Muscle of back (tissue), 13 donors: ENCODE measurements at places on chromosomes 11 and 22.

DNA sequence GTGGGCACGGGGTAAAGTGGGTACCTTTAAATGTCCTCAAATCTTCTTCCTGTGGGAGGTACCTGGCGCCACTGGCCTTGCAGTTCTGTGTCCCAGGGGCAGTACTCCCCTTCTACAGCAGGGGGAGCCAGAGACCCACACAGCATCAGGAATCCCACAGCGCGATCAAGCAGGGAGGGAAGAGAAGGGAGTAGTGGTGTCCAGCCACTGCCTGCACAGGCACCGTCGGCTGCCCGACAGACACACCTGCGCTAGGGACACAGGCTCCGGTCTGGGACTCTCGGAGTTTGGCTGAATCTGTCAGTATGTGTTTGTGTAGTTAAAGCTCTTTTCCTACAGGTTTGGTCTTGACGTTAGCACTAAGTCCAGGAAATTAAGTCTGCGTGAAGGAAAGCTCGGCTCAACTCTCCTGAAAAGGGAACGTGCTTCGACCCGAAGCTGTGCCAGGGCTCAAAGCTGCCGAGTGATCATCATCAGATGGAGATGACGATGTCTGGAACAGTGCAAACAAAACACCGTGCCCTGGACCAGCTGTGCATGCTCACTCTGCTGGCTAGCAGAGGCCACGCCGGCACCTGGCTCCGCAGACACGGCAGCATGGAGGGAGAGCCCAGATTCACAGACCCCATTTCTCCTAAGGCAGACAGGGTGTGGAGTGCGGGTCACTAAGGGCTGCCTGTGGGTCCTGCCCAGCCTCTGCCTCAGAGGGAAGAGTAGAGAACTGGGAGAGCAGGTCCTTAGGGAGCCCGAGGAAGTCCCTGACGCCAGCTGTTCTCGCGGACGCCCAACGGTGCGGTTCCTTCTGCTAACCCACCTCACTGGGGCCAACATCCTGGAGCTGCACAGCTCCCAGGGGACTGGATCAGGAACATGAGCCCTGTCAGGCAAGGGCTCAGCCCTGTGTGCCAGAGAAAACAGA lies 56.0 kb upstream of the BID start:
- peak; percentile 82 for DNase-seq

GRCh38 chr11:74288161-74288560 lies 23.3 kb downstream of the P4HA3 start:
- DNase-seq, result no peak

GRCh38 chr22:48639896-48640748 lies 1187.6 kb downstream of the BRD1 start:
- DNase-seq, result peak; percentile 51

GRCh38 chr11:68165601-68166000 lies 44.4 kb upstream of the CHKA start:
- no peak for DNase-seq

DNA sequence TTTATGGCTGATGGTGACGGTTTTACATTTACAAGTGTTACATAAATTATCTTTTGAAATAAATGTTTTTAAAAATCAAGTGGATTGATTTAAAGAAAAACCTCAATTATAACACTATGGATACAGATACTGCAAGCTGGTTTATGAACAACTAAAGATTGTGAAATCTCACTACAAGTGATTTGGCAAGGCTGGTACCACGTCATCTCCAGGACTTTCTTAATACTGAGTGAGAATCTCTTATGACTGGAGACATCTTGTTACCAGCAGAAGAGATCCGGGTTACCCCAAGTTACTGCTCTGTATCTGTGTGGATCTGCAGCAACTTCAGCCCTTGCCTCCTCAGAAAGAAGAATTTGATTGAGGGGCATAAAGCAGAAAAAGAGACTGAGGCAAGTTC lies 452.9 kb downstream of the MN1 start:
- DNase-seq, result no peak

DNA sequence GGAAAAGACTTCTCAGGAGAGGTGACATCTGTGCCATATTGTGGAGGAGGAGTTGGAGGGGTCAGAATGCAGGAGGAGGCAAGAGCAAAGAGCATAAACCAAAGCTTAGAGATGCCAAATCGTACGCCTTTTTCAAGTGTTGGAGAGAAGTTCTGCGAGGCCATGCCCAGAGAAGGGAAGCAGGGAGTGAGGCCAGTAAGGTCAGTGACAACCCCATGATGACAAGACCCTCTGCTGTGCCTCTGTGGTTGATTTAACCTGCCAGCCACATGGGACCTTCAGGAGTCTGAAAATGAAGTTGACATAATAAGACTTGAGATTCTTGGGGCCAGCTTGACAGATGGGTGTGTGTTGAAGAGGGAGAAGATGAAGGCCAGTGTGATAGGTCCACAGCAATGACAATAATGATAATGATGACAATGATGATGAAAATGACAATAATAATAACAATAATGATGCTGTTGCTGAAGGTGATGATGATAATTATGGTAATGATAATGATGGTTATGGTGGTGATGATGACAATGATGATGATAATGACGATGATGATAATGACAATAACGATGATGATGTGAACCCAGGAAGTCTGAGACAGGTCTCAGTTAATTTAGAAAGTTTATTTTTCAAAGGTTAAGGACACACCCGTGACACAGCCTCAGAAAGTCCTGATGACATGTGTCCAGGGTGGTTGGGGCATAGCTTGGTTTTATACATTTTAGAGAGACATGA lies 152.6 kb upstream of the B3GAT1 start:
- DNase-seq, result no peak

DNA sequence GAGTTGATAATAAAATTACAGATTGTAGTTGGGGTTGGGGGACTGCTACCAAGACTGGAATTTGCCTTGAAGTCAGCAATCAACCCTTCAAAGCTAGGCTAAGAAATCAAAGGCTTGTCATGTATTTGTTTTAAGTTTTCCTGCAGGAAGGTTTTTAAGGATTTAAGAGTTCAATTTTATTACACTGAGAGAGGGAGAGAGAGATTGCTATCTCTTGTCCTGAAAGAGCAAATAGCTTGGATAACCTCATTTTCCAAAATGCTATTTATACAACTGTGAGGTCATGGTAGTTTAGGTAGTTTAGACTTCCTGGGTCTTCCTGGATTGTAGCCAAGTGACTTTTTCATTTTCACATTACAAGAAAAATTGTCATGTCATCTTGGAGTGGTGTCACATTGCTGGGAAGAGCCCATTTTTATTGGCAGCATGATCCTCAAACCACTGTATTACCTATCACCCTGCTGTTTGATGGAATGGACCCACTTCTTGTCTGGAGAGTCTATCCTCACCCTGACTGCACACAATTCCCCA lies 10.1 kb upstream of the PRSS23 start:
- no peak for DNase-seq

- no peak for DNase-seq
Measured at GRCh38 chr11:12502046-12502445, 124.7 kb downstream of the PARVA start.

GRCh38 chr11:8097062-8097461 lies 16.1 kb downstream of the TUB start:
- no peak for DNase-seq

GRCh38 chr11:33040033-33040861 lies 875 bp downstream of the TCP11L1 start:
- DNase-seq, result no peak
